Uterus (tissue), 4 donors: ENCODE measurements at places on chromosomes 5 and 9. TPM values are rescaled to one million over a fixed set of nuclear protein-coding genes. Genes with fewer than 3 reads are reported as not detected.

GRCh38 chr5:38752622-38753021 is 93.2 kb upstream of the OSMR start:
- H3K36me3 ChIP-seq = no peaks in the 10 kb centered on the region
- no peak overlapping the region for H3K27ac ChIP-seq
- no peaks in the 10 kb centered on the region for H3K27me3 ChIP-seq
- no peak overlapping the region for H3K4me3 ChIP-seq
- H3K4me1 ChIP-seq = no peaks in the 10 kb centered on the region

GRCh38 chr9:91131433-91131839 is 230.3 kb downstream of the AUH start:
- H3K27me3 ChIP-seq = no peaks in the 10 kb centered on the region
- no peak overlapping the region for H3K4me3 ChIP-seq
- H3K4me1 ChIP-seq = peaks cover 4% of the 10 kb centered on the region
- DNase-seq = peak; percentile 84
- H3K36me3 ChIP-seq = no peaks in the 10 kb centered on the region

- no peak for DNase-seq
- no peak overlapping the region for H3K27ac ChIP-seq
- peaks cover 4% of the 10 kb centered on the region for H3K27me3 ChIP-seq
These were observed 13.9 kb upstream of the GPX8 start for GRCh38 chr5:55146080-55146479.

DNA sequence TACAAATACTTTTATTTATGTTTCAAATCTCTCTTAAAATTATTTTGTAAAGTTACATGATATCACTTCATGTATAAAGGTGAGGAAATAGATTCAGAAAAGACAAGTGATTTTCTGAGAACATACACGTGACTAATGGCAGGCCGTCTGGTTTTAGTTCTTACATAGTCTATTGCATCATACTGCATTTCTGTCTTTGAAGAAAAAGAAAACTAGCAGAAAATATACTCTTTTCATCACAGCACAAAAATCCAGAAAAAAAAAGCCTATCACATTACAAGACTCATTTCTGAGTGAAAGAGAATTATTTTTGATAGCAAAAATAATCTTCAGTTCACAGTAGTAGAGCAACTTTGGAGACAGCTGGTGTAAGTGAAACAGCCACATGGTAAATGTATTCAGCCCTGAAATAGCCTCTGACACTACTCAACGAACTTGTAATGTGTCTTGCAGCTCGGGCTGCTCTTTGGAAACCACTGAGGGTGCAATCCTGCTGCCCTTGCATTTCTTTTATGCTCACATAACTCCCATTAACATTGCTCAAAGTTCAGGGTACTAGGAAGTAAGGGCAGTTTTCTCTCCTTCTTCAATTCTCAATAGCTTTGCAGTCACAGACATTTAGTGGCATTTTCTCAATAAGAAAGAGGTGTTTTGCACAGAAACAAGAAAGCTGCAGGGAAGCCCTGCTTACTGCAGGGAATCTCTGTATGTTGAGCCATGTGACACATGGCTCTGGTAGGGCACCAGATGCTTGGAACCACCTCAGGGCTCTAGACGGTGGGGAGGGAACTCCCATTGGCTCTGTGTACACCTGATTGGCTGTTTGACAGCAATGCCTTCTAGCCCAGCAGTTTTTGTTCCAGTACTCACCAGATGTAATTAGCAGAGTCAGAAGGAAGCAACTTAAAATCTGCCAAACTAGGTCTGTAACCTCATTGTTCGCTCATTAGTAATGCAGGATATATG is 845.3 kb upstream of the PTPRD start:
- H3K27ac ChIP-seq = no peak overlapping the region
- no peaks in the 10 kb centered on the region for H3K27me3 ChIP-seq
- no peak for DNase-seq
- no peaks in the 10 kb centered on the region for H3K36me3 ChIP-seq
- H3K4me3 ChIP-seq = no peak overlapping the region

GRCh38 chr9:124812441-124812876 is 35.5 kb downstream of the OLFML2A start:
- no peaks in the 10 kb centered on the region for H3K36me3 ChIP-seq
- no peaks in the 10 kb centered on the region for H3K27me3 ChIP-seq
- no peak overlapping the region for H3K4me3 ChIP-seq
- DNase-seq = peak; percentile 95

Gene HTR1A
- 11.7 TPM for total RNA-seq

GRCh38 chr9:73042155-73042554 is 89.3 kb upstream of the ALDH1A1 start:
- H3K4me1 ChIP-seq = peaks cover 4% of the 10 kb centered on the region
- no peak overlapping the region for H3K4me3 ChIP-seq
- H3K36me3 ChIP-seq = no peaks in the 10 kb centered on the region
- H3K27me3 ChIP-seq = no peaks in the 10 kb centered on the region
- H3K27ac ChIP-seq = no peak overlapping the region

- H3K27me3 ChIP-seq = no peaks in the 10 kb centered on the region
- no peak for DNase-seq
These were observed 16.5 kb upstream of the CXXC5 start for GRCh38 chr5:139631520-139632165.

DNA sequence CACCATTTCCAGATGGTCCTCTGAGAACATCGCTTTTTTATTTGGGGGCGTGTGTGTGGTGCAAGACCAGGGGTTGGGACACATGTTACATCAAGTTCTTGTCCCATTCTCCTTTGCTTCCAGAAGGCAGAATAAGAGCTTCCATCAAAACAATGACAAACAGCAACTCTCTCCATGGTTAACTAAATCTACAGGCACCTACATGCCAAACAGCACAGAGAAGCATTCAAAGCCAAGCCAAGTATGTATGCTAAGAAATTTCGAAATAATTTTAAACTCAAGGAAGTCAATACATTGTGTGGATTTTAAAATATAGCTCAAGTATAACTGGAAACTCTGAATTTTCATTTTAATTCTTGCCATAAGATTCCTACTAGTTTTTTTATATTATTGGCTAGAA is 105.6 kb downstream of the SEC61B start:
- H3K4me1 ChIP-seq = no peaks in the 10 kb centered on the region
- no peak overlapping the region for H3K27ac ChIP-seq
- H3K4me3 ChIP-seq = no peak overlapping the region
- H3K36me3 ChIP-seq = no peaks in the 10 kb centered on the region
- no peak for DNase-seq
